ENCODE measurements at places on chromosomes 6 and 20.

- no peak for DNase-seq
Observed at GRCh38 chr6:42911171-42912021, 4.5 kb upstream of the PTCRA start.

GRCh38 chr6:4346659-4347333 lies 211.4 kb upstream of the ECI2 start:
- no peak for DNase-seq

- DNase-seq, result peak; percentile 38
Observed at GRCh38 chr20:44733341-44734069, 12.2 kb upstream of the KCNK15 start.

DNA sequence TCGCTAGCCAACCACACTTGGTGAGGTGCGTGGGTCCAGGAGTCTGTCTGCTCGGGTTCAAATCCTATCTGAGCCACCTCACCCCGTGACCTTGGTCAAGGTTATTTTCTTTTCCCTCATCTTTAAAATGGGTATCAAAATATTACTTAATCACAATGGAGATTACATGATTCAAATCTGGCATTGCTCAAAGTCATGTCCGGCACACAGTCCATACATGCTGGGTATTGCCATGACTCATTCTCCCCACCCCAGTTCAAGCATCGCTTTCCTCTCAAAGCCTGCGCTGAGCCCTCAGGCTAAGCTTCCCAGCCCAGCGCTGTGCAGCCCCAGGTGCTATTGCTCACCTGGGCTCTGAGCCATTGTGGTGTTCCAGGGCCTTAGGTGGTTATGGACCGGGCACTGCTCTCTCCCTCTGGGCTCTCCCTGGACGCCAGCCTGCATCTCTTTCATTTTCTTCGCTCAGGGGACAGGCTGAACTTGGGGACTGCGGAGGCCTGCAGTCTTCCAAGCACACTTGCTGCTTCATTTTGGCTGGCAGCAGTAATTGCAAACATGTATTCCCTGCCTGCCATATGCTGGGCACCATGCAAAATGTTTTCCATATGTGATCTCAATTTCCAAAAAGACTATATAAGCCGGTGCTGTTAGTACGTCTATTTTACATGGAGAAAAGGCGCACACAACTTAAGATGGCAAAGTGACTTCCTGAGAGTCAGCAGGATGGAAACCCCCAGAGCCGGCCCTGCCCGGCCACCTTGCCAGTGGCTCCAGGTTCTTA lies 27.3 kb downstream of the WRNIP1 start:
- no peak for DNase-seq
